ENCODE measurements at places on chromosomes 16 and 17. TPM values are rescaled to one million over a fixed set of nuclear protein-coding genes. Genes with fewer than 3 reads are reported as not detected.

DNA sequence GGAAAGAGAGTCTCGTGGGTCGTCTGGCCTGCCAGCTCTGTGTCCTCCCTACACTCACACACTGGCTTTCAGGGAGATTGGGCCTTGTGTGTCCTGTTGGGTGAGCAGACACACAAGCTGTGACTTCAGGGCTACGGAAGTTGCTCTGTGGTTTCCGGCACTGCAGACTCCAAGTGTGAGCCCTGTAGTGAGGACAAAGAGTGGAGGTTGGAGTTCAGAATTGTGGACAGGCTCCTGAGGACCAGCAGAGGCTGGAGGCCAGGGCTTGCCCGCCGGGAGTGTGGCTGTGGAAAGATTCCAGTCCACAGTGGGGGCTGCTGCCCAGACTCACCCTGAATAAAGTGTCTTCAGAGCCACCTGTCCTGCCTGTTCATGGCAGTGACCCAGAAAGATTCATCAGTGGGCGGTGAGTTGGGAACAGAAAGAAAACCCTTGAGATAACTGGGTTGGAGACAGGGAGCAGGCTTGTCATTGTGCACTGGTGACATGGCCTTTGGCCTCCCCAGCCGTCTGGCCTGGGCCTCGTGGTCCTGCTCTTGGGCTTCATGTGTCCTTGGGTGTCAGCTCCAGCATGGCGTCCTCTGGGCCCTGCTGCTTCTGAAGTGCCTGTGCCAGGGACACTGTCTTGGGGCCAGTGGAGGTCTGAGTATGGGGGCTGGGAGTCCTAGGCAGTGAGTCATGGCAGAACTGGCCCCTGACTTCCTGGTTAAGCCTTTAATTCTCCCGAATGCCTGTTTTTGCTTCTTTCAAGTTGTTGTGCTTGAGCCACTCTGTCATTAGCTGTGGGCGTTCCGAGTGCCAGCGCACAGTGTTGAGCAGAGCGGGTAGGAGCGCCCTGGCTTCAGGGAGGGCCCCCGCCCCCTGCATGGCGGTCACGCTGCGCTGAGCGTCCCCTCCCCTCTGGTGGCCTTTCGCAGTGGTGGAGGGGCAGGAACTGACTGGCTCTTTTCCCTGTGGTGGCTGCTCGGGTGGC, 19.9 kb upstream of the ZNF750 start:
- peak; percentile 65 for DNase-seq

- no peak for DNase-seq
Measured at GRCh38 chr17:4744999-4745969, 5.6 kb upstream of the CXCL16 start.

DNA sequence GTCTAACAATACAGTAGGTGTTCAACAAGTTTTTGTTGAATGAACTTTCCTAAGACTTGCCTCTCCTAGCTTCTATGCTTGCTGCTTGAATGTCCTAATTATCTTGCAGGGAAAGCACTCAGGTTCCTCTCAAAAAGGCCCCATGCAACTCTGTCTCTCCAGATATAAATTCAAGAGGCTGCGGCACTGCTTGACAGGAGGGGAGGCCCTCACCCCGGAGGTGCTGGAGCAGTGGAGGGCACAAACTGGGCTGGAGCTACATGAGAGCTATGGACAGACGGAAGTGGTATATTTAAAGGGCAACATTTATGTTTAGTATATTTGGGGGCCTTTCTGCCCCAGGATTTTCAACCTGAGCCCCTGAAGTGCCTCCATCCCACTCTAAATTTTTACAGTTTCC, 14.4 kb downstream of the THUMPD1 start:
- no peak for DNase-seq

GRCh38 chr17:72413077-72414031, 292.5 kb downstream of the SOX9 start:
- DNase-seq = no peak

- no peak for DNase-seq
Measured at GRCh38 chr17:64038331-64039105, 18.1 kb upstream of the ICAM2 start.

DNA sequence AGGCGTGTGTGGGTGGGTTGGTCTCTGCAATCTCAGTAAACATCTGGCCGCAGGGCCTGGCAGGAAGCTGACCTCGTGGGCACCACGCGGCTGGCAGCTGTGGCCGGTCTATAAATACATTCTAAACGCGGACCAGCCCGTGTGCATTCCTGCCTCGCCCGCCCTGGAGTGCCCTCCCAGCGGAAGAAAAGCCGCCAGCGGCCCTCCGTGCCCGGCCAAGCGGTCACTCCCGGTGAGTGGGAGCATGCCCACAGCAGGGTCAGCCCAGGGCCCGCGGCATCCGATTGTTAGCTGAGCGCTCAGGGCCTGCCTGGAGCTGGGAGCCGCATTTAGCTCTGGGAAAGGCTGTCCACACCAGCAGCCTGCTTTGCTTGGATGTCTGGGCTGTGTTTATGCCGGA, 10.3 kb downstream of the ZNF469 start:
- no peak for DNase-seq

DNA sequence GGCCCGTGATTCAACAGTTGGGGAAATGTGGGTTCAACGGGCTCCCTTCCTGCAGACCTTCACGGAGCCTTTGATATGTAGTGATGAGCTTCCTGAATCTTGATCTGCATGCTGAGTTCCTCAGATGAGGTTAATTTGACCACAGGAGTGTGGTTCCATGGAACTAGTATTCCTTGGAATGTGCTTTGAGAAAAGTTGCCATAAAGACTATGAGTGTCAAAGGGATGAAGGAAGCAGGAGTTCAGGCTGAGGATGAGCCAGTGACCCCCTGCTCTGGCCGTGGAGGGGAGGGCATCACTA, 229.2 kb downstream of the MSI2 start:
- no peak for DNase-seq

DNA sequence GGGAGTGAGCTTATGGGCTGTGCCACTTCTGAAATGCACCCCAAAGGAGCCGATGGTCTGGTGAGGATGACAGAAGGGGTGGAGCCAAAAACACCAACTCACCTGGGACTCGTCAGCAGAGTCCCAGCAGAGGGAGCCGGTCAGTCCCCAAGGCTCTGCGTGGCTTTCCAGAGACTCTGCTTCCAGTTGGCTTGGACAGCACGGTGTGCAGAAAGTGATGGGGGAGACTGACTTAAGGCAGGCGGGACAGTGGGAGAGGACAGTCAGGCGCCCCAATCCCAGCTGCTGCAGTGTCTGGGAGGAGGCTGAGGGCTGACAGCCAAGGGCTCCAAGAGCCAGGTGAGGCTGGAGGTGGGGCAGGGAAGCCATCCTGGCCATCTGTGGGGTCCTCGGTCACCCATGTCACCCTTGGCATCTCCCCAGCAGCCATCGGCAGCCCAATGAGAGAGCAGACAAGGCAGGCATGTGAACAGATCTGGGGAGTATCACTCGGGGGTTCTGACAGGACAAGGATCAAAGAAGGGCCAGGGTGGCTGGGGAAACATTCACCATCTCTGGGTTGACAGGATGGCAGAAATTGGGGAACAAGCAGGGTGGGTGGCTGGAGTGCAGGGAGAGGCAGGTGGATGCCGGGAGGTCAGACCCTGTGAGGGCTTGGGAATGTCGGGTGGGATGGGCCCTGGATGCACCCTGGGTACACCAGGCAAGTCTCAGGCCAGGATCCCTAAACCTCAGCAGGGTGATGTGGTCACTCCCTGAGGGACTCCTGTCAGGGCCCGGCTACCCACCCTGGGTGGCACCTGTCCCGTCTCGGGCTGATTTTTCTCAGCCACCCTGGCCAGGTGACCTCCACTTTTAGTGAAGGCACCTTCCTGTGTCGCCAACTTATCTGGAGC, 8.9 kb upstream of the KRTAP17-1 start:
- DNase-seq = no peak

GRCh38 chr16:11585460-11586377, 1.0 kb downstream of the LITAF start:
- DNase-seq = peak; percentile 51

DNA sequence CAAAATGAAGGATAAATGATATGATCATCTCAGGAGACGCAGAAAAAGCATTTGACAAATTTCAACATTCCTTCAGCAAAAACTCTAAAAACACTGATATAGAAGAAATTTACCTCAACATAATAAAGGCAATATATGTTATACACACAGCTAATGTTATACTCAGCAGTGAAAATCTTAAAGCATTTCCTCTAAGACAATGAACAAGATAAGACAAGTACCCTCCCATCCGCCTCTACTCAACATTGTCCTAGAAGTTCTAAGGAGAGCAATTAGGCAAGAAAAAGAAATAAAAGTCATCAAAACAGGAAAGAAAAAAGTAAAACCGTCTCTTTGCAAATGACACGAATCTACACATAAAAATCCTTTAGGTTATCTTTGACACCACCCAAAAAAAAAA, 1432.8 kb downstream of the CDH11 start:
- DNase-seq = no peak

GRCh38 chr17:75872434-75873351, 5.7 kb downstream of the TRIM47 start:
- no peak for DNase-seq

- DNase-seq = no peak
Measured at GRCh38 chr17:34306466-34306865, 12.8 kb upstream of the CCL8 start.

- DNase-seq = no peak
Measured at GRCh38 chr17:76237859-76238313, 2.4 kb downstream of the RNF157 start.

DNA sequence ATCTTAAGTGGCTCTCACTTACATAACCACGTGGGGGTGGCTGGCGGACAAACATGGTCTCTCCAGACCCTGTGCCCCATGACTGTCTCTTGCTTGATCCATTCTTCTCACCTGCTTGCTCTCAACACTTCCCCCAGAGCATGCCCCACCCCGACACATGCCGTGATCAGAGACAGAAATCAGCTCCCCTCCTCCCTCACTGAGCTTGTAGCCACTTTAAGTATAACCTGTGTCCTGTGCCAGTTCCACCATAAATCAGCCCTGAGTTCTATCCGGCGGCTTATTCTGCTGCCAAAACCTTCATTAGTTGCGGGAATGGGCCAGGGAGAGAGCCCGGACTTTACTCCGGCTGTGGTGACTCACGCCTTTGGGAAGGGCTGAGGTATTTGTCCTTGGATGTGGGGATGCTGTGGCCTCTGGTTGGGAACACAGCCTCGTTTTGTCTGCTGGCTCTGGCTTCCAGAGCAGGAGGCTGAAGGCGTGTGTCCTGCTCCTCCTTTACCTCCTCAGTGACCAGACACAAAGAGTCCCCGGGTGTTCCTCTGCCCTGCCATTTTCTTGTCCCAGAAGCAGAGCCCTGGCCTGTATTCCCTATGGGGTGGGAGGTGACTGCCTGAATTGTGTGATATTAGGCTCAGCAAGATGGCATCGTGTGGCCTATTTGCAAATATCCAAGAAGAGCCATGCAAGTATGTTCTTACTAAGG, 21.1 kb downstream of the ANKRD40 start:
- DNase-seq = no peak

GRCh38 chr17:74307984-74308773, 17.8 kb upstream of the KIF19 start:
- DNase-seq = no peak

GRCh38 chr17:59848778-59849177, 44.0 kb downstream of the TUBD1 start:
- DNase-seq = peak; percentile 55

DNA sequence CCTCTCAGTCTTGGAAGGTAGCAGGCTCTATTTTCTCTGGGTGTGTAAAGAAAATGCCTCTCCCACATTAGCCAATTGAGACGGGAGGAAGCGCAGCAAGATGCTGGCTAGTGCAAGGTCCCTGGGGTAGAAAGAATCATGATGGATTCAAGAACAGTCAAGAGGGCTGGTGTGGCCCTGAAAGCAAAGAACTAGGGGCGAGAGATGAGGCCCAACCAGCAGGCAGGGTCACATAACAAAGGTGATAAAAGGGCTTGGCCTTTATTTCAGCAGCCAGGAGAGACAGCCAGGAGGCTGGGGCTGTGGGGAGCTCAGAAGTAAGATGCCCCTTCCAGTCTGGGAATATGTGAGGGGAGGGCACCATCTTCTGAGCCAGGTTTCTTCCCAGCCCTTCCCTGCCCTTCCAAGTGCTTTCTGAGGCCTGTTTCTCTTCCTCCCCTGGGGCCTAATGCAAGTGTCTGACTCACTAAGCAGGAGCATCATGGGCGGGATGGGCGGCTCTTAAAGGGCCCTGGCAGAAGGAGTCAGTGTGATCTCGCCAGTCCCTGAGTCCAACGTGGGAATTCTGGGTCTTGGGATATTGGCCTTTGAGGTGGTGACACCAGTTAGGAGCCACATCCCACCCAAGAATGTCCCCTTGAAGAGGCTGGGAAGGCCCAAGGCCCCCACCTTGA, 3.9 kb upstream of the NLRC5 start:
- no peak for DNase-seq

GRCh38 chr16:22635801-22636200, 125.1 kb downstream of the NPIPB5 start:
- no peak for DNase-seq

DNA sequence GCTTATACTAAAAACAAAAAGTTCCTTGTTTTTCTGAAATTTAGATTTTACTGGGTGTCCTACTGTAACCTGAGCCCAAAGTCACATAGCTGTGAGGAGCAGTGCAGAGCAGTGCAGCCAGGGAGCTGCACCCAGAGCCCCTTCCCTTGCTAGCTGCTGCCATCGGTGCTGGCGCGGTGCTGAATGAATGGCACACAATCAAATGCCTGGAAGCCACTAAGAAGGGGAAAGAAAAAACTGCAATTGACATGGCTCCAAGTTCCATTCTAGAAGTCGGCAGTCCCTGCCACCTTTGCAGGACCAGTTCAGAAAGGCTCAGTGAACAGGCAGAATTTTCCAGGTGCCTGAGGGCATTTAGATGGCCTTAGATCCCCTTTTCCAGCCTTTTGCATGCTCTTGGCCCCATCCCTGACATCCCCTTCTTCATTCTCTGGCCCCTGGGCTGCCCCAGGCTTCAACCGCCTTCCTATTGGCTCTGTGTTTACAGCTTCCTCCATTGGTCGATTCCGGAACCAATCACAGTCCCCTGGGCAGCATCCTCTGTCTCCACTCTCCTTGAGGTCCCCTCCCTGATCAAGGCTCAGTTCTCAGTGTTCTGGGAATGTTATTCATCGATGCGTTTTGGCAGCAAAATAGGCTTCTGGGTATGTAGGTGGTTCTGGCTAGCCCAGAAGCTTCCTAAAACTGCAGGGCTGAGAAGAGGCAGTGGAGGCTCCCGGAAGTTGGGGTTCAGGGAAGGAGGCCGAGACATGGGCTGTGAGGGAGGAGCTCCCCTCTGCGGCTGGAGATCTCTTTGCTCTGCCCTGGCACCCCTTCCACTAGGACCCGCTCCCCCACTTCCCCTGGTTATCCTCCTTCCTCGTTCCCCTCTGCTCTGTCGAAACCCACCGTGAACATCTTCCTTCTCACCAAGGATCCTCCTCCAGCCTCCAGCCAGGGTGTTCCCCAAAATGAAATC, 37.9 kb downstream of the ATP2C2 start:
- no peak for DNase-seq

DNA sequence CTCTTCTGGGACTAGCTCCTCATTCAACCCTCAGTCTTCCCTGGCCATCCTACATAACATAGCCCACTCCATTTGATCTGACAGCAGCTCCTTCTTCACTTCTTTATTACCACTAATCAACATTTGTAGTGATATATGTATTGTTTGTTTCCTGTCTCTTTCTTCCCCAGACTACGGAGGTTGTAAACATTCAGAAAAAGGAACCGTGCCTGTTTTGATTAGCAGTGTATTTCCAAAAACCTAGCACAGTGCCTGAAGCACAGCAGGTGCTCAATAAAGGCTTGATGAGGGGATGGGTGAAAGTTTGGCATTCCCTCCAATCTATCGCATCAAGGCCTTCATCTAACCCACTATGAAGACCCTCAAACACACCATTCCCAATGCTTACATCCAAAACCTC, 150.8 kb downstream of the XYLT1 start:
- no peak for DNase-seq

GRCh38 chr16:30651124-30652004, 604 bp downstream of the PRR14 start:
- peak; percentile 88 for DNase-seq

Gene KREMEN2
- polyA plus RNA-seq = 1.1 TPM

Gene RPUSD1
- polyA plus RNA-seq = 28.6 TPM

Gene ABCC12
- polyA plus RNA-seq = not detected

Gene PCTP
- 3.2 TPM for polyA plus RNA-seq

Gene BEAN1
- not detected for polyA plus RNA-seq

Measured in B cell (primary cell).